ENCODE measurements at places on chromosomes 4 and X.

DNA sequence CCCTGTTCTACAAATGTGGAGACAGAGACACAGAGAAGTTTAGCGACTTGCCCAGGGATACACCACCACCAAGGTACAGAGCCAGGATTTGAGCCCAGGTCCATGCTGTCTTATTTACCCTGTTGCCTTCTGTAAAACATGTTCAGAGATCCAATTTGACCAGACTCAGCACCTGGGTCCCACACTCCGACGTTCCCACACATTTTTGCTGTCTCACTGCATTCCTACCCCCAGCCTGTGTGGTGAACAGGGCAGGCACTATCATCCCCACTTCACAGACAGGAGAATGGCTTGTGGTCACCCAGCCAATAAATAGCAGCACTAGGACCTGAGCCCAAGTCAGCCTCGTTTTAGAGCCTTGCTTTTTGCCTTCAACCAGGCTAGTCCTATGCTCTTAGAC lies 102.8 kb downstream of the PJA1 start:
- no peak for DNase-seq

- DNase-seq = no peak
Observed at GRCh38 chr4:139809757-139810140, 144.1 kb downstream of the MGST2 start.

DNA sequence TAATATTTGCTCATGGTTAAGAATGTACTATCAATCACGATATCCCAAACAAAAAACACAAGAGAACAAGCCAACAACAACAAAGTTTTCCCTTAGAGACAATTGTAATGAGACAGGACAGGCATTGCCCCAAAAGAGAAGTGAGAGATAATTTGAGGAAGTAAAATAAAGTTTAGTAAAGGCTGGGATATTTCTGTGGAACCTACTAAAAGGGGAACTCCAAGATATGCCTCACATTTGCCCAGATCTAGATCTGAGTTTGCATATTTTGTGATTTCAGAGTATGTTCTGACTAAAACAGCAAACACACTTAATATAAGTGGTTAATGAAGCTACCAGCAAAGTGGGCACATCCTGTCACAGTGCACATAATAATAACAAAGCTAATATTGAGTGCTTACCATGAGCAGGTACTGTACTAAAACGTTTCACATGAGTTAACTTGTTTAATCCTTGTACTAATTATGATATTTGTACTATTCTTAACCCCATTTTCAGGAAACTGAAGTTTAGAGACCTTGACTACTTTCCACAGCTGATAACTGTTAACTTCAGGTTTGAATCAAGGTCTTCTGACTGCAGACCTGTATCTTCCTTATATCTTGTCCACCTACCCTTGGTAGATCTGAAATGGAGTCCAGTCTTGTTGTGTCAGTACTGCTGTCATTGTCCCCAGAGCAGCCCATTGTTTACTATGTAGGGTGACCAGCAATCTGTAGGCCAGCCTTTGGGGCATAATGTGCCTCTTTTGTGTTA lies 26.0 kb upstream of the BMP2K start:
- DNase-seq = no peak

DNA sequence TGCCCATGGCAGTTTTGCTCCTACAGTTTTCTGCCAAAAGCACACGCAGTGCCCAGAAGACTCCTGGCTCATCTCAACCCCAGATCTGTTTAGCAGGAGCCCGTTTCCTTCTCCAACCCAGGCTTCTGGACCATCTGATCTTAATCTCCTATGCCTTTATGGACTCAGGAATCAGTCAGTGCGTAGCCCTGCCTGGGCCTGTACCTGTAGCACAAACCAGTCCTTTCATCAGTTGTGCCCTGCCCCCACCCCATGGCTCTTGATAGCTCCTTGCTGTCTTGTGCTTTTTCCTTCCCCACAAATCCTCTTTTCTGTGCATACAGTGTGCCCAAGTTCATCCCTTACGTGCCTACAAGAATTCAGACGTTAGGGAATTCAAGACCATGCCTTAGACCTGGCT lies 1.5 kb downstream of the ZNF718 start:
- no peak for DNase-seq
